ENCODE measurements at places on chromosomes 7 and 10.

GRCh38 chr10:11875494-11876281 is 52.5 kb downstream of the PROSER2 start:
- H3K4me3 ChIP-seq = no peak overlapping the region
- peak overlapping the region; percentile 52 for H3K27ac ChIP-seq
- no peaks in the 10 kb centered on the region for H3K36me3 ChIP-seq
- peaks cover 16% of the 10 kb centered on the region for H3K4me1 ChIP-seq
- peaks cover 6% of the 10 kb centered on the region for H3K27me3 ChIP-seq
- DNase-seq = peak; percentile 83

DNA sequence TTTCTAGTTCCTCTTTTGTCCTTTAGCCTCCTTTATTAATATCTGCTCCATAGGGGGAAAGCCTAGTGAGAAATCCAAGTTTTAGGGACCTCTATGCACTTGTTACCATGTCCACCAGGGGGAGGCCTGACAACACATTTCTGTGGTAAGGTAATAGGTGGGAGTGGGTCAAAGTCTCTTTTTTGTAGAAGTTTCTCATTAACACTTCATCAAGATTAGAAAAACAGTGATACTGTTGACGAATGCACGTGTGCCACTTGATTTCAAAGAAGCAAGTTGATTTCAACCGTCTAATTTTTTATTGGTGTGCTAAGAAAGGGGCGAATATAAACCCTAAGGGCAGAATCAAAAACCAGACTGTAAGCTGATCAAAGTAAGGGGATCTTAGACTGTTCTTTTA is 30.6 kb downstream of the CISD1 start:
- DNase-seq = no peak
- no peak overlapping the region for H3K27ac ChIP-seq
- H3K36me3 ChIP-seq = no peaks in the 10 kb centered on the region
- no peaks in the 10 kb centered on the region for H3K27me3 ChIP-seq
- no peak overlapping the region for H3K4me3 ChIP-seq

DNA sequence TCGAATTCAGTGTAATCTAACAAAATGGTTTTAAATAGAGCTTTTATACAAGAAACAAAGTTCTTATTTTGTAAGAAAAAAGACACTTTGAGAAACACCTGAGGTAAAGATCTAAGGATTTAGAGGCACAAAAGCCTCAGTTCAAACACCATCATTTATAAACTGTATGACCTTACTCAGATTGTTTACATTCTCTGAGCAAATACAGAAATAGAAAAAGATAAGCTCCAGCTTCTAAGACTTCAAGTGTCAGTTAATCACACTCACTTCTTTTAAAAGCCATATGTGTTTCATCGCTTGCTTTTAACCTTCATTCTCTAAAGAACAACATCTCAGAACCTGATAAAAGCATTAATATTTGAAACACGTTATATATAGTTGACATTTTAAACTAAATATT is 27.9 kb downstream of the CADPS2 start:
- no peaks in the 10 kb centered on the region for H3K36me3 ChIP-seq
- no peaks in the 10 kb centered on the region for H3K27me3 ChIP-seq
- H3K4me3 ChIP-seq = no peak overlapping the region

DNA sequence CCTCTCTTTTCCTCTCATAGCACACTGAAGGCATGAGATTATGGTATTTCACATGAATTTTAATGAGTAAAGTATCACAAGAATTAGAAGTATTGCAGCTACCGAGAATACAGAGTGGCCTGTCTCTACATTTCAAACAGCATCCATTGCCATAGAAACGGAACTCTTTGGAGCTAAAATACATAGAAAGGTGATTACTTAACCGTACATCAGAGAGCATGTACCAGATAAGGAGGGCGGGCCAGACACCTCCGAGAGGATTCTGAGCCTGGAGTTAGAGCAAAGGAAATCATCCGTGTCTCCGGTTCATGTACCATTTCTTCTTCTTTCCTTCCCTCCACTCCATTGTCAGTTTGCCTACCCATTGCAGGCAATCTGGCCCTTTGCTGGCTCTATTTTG is 196.7 kb downstream of the KLF6 start:
- no peaks in the 10 kb centered on the region for H3K27me3 ChIP-seq
- no peaks in the 10 kb centered on the region for H3K36me3 ChIP-seq
- H3K27ac ChIP-seq = no peak overlapping the region
